ENCODE measurements at places on chromosomes 6 and 20.

DNA sequence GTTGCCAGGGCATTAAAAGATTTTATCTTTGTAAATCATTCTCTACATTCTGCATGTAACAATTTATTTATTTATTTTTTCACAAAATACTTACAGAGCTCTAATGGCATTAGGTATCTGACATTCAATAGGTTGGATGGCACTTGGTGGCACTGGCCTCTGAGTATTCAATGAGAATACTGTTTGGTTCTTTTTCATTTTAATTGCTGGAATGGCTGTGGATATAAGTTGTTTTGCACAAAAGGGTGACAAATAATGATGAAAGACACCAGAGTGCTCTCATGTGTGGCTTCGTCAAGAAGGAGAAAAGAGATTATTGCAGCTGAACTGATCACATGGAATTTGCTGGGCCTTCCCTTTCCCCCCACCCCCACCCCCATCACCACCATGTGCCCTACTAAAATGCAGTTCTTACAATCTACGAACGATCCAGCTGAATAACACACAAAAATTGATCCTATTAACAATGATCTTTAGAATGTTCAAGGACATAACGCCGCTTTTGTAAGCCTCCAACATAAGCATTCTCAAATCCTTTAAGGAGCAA, 195.2 kb upstream of the POU3F2 start:
- no peak for DNase-seq

GRCh38 chr20:35561268-35561667, 19.4 kb downstream of the ERGIC3 start:
- DNase-seq: no peak

- DNase-seq: no peak
Observed at GRCh38 chr20:19958219-19958618, 58.9 kb upstream of the NAA20 start.

- peak; percentile 83 for DNase-seq
Observed at GRCh38 chr6:133952815-133953633, at the start of gene TBPL1. TSS of gene TBPL1 (plus strand) at chr6:133953224. CDS start at chr6:133980126, 26,902 bp downstream.

DNA sequence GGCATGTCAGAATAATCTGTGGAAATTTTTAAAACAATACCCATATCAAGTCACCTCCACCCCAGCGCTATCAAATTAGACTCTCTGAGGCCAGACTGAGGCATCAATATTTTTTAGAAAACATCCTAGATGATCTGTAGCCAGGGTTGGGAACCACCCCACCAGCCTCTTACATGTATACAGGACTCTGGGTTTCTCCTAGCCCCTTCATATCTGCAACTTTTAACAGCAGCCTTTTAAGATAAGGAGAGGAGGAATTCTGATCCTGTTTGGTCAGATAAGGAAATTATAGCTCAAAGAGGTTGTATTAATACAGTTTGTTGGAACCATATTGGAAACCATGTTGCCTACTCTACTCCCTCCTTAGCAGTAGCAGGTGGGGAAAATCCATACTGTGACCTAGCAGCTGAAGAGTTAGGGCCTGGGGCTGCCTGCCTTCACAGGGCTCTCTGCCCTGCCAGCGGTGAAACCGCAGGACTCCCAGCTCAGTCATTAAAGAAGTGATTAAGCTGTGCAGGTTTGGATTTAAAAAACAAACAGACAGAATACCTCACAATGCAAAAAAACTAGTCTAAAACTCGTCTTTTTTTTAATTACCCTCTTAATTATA, 30.0 kb downstream of the BRPF3 start:
- DNase-seq: no peak

GRCh38 chr6:11878735-11879134, 100.1 kb upstream of the ADTRP start:
- no peak for DNase-seq

DNA sequence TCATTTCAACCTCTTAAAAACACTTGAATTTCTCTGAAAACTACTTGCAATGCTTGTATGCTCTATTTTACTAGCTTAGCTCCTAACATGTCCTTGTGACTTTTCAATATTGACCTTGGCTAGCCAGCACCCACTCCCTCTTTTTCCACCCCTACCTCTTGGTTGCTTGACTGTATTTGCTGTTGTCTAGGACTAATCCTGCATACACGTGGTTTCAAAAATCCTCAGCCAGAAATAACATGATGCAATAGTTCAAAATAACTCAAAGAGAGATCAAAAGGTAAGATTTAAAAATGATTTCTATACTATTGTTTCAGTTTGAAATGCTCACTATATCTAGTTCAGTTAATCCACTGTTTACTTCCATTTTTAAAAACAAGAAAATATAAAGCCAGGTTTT, 102.3 kb upstream of the TBX18 start:
- no peak for DNase-seq

DNA sequence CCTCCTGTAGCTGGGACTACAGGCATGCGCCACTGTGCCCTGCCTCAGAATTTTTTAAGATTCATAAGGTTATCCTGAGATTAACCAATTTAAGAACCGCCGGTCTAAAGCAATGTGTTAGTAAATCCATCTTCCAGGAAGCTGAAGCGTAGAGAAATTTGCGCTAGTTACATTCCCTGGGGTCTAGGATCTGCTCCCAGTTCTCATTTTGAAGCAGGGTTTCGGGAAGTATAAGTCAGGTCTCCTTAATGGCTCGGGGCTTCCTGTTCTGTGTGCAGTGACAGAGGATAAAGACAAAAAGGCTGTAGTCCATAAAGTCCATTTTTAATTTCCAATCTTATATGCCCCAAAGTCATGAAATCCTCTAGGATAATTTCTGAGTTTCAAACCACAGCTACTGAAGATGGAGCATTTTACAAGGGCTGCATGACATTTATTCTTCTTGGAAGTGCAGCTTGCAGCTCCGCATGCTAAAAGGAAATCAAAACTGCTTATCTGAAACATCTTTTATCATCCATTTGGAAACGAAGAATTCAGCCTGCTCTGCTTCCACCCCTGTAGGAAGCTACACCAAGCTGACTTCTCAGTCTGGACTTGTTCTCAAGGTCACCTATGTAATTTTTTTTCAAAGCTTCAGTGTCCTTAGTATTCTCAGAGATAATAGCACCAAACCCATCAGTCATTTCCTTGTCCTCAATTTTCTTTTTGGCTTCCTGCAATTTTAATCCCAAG, 326.1 kb downstream of the PRL start:
- DNase-seq: no peak

DNA sequence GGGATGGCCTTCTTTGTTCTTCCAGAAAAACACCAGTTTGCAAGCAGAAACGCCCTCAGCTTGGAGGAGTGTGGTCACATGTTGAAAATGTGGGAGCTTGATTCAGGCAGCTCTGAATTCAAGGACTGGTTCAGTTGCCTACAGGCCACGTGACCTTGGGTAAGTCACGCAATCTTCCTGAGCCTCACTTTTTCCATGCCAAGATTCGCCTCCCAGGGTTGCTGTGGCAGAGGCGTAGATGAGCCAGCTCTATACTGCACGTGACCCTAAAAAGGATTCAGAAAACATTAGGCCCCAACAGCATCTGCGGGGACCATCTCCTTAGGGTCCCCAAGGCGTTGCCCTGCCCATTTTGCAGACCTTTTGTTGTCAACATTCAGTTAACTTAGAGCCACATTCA, 112.0 kb upstream of the SNX9 start:
- no peak for DNase-seq

- DNase-seq: no peak
Observed at GRCh38 chr20:4062721-4063606, 47.6 kb upstream of the RNF24 start.

DNA sequence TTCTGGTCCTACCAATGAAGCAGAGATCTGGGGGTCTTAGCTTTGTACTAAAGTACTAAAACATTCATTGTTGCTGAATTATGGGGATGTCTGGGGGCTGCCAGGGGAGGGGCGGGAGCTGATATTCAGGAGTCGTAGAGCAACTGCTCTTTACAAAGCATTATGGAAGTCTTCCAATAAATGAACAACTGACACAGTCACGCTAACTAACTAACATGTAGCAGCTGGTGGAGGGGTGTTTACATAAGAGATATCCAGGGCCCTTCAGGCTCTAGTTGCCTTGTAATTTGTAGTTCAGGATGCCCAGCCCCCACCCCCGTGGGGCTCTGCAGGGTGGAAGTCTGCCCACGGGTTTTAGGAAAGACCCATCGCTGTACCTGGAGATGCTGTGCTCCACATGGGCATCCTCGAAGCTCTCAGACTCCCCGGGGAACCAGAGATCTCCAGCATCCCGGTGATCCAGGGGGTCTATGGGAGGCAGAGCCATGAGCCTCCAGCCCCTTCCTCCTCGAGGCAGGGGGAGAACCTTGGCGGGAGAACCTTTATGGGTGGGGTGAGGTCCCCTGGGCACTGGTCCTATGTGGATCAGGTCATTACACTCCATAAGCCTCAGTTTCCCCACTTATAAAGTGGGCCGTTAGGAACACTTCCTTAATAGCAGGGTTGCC, 3.4 kb downstream of the TREM2 start:
- DNase-seq: no peak

- DNase-seq: no peak
Observed at GRCh38 chr6:145502416-145502815, 232.9 kb downstream of the EPM2A start.

DNA sequence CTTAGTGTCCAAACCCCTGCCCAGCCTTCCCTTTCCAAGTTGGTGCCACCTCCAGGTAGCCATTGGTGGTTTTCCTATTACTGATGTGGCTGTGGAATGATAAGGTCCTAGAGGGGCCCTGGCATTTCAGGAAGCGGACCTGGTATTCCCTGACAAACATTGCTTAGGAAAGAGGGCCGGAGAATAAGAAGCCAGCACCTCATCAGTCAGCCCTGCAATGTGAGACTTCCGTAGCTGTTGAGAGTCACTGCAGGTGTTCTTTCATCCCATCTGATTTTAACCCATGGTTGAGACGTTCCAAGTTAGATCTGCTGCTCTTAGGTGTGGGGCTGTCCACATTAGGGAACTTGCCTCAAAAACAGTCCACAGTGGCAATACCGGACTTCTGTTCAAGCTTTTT, 14.8 kb upstream of the NPEPL1 start:
- no peak for DNase-seq

GRCh38 chr6:28634761-28635546, 109.3 kb downstream of the GPX5 start:
- DNase-seq: no peak

DNA sequence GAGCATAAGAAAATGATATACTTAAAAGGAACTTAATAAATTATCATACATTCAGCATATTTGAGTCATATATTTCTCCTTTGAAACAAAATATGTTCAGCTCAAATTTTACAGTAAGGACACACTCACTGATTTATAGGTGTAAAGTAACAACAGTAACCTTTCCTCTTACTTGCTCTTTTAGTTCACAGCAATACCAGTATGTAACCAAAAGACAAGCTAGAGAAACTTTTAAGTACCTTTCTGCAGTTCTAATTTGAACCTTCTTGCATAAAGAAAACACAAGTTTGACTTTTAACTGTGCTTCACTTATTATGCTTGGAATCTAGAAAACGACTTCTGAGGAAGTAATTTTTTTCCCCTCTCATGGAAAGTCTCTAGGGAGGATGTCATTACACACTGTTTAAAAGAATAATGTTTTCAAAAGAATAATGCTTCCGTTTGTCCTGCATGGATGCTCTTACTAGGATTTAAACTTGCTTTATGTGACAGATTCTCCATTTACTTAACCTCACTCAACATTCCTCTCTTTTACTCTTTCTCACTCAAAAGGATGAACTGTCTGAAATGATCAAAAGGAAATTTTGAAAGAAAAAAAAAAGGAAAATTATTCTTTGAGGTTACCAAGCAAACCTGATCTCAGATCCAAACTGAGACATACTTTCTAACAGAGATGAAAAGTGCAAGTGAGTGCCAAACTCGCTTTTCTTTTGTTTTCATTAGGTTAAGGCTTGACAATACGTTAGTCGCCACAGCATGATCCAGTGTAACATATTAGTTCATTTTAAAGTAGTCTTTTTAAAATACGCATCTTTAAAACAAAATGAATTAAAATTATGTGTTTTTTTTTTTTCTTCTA, 22.4 kb upstream of the CALHM6 start:
- DNase-seq: no peak

- no peak for DNase-seq
Observed at GRCh38 chr6:53302678-53303360, 45.9 kb downstream of the ELOVL5 start.

GRCh38 chr6:146546443-146547043, 2.9 kb downstream of the RAB32 start:
- DNase-seq: no peak

- DNase-seq: no peak
Observed at GRCh38 chr6:15296735-15297134, 50.9 kb downstream of the JARID2 start.

- DNase-seq: no peak
Observed at GRCh38 chr6:109396046-109396718, 13.9 kb upstream of the CD164 start.

DNA sequence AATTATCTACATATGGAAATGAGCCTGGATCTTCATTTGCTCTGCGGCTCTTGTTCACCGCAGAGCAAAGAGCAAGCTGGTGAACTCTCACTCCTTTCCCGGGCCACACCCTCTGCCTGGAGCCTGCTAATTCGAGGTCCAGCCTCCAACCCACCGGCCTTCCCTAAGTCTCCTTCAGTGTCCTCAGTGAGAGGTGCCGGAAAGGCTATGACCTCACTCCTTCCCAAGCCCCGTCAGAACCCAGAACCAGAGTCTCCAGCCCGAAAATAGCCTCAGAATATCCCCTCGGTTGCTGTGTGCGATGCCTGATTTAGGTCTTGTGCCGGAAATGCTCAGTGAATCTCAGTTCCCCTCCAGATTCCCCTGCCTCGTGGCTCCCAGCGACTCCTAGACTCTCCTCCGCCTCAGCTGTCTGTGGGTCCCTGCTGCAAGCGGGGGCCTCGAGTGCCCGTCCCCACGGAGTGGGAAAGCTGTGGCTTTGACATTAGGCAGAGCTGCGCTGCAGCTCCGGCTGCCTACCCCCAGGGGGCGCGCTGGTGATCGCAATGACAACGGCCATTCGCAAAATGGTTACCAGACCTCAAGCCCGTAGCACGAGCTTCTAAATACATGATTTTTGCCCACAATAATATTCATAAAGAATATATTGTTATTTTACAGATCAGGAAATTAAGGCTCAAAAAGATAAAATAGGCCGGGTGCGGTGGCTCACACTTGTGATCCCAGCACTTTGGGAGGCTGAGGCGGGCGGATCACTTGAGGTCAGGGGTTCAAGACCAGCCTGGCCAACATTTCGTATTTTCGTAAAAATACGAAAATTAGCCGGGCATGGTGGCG, 4.1 kb upstream of the BNIP5 start:
- DNase-seq: peak; percentile 59

GRCh38 chr6:151167034-151167433, 72.7 kb upstream of the AKAP12 start:
- no peak for DNase-seq

DNA sequence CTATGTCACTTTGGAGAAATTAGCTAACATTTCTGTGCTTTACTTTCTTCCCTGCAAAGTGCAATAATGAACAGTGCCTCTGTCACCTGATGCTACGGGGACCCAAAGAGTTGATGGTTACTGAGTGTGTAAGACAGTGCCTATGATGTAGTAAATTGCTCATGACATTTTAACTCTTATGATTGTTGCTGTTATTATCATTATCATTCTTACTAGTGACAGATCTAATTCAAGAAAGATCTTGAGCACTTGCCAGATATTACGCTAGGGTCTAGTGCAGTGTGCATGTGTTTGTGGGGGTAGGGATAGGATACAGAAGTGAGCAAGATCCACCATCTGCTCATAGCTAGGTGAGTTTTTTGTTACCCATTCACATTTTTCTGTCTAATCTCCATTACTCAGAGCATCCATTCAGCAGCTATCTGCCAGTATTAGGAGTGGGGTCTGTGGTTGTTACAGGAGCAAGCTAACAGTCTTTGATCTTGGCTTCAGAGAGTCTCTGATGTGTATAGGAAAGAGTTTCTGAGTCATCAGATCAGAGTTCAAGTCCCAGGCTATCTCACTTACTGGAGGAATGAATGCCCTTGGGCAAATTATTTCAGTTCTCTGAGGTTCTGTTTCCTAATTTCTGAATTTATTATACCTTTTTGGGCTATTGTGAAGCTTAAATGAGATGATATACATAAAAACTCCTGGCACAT, 33.1 kb upstream of the DAAM2 start:
- DNase-seq: no peak
